LHCN-M2 (cell line): ENCODE measurements at places on chromosomes 2 and 18.

- DNase-seq: peak; percentile 73
Measured at GRCh38 chr18:48023334-48024008, 93.0 kb upstream of the SMAD2 start.

DNA sequence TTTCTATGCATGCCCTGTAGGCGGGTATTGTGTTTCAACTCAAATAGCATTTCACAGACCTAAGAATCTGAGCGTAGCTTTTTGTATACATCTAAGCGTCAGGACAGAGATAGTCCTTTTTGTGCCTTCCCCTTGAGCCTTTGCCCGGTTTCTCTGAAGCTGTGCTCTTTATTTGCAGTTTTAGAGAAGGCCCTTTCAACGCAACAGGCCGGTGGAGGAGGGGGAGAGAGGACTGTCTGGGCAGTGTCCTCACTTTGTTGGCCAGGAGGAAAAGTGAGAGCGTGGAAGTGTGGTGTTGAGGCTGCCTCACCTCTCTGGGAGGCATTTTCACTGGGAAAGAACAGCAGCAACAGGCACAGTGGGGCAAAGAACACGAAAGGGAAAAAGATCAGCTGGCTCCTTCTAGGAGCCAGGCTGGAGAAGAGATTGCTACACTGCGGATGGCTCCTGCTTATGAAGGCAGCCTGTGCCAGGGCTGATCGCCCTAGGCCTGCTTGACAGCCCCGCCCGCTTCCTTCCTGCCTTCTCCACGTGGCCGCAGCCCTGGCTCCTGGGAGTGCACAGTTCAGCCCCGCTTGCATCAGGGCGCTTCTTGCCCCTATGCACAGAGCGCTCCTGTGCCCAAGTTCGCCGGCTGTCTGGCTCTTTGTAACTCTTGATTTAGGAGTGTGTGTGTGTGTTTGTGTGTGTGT is 195.6 kb upstream of the POU3F3 start:
- DNase-seq: no peak

DNA sequence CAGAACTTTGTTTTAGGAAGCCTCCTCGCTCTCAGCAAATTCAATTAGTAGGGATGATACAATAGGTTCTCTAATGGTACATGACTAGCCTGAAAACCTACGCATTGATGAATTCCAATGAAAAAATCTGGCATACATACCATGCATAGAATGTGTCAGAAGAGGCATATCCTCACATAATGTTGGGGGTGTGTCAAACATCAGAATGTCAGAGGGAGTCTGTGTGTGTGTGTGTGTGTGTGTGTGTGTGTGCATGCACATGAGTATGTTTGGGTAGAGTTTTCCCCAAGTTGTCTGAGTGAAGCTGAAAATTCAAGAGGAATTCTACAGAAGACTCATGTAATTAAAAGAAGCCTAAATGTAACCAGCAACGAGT is 78.5 kb downstream of the FIGN start:
- DNase-seq: no peak

- DNase-seq: no peak
Measured at GRCh38 chr2:25784404-25784803, 93.9 kb downstream of the ASXL2 start.

GRCh38 chr2:3648652-3649177 is 9.3 kb upstream of the ALLC start:
- DNase-seq: no peak

GRCh38 chr2:180542511-180542910 is 437.9 kb upstream of the UBE2E3 start:
- DNase-seq: no peak

DNA sequence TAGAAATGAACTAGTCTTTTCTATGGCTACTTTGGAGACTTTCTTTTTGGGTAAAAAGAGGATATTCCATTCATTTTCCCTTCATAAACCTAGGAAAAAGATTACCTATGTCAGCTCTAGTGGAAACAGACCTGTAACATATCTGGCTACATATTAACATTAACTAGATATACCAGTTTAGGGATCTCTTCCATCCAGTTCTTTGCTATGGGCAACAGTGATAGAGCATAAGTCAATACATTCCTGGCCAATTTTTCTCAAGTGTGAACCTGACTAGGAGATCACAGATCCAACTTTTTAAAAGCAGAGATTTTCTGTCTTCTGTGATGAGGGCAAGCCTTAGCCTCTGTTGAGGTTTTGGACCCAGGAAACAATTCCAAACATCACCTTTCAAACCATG is 34.5 kb downstream of the PLEKHM3 start:
- DNase-seq: no peak

DNA sequence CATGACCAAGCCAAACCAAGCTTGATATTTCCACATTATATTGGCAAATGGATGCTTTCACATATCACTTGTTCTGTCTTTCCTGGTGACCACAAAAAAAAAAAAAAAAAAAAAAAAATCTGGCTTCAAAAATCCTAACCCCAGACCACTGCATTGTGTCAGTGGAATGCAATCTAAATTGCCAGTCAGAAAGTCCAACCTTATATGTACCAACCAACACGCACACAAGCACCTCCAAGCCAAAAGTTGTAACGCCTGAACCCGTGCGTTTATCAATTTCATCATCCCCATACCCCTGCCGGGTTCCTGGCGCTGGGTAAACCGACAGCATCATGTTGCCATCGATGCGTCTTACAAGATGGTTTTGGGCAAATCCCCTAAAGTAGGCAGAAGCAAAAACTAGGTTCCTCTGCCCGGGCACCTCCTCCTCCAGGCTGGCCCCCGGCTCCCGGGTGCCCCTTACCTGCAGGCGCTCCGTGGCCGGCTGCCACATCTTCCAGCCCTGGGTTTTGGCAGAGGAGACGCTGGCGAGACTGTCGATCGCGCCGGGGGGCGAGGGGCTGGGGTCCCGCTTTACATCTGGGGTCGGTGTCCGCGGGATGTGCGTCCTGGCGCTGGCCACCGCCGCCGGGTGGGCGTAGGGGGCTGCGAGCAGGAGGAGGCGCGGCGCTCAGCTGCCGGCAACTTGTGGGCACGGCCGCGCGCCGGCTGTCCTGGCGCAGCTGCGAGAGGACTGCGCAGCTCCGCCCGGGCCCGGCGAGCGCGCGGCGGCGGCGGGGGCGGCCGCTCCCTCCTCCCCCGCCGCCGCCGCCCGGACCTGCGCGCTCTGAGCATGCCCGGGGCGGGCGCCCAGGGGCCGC is at the start of gene PID1:
PID1 (minus strand) TSS at position 737 of the 860 bp plus-strand sequence; CDS start at position 493, 244 bp downstream.
- DNase-seq: peak; percentile 58

- DNase-seq: no peak
Measured at GRCh38 chr2:172627181-172627580, 71.3 kb downstream of the PDK1 start.

GRCh38 chr2:79714283-79714682 is 201.4 kb downstream of the CTNNA2 start:
- DNase-seq: no peak

GRCh38 chr2:68565858-68566257 is 77.5 kb upstream of the PROKR1 start:
- peak; percentile 24 for DNase-seq

DNA sequence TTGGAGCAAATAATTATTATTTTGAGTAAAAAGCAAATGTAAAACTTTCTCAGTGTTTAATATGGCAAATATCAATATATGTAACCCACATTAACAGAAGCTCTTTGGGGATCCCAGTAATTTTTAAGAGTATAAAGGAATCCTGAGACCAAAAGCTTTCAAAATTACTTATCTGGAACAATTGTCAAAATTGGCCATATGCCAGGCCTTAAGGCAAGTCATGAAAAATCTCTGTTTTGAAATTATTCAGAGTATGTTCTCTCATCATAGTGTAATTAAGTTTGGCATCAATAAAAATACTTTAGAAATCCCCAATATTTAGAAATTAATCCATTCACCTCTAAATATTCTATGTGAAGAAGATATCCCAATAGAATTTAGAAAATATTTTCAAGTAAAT is 225.3 kb upstream of the ARL4C start:
- peak; percentile 28 for DNase-seq

DNA sequence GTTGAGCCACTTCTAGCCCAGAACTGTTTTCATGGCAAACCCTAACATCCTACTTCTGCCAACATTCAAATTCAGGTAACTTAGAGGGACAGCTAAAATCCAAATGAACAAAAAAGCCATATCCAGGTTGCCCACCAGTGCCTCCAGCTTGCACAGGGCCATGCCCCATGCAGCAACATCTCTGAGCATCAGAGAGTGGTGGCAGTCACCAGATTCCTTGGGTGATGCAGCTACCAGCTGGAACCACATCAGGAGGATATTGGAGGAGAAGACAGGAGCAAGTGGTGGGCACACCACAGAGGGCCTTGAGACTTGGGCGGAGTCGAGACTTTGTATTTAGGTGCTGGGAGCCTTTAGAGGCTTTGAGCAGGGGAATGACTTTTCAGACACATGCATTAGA is 50.5 kb downstream of the SDC1 start:
- no peak for DNase-seq

DNA sequence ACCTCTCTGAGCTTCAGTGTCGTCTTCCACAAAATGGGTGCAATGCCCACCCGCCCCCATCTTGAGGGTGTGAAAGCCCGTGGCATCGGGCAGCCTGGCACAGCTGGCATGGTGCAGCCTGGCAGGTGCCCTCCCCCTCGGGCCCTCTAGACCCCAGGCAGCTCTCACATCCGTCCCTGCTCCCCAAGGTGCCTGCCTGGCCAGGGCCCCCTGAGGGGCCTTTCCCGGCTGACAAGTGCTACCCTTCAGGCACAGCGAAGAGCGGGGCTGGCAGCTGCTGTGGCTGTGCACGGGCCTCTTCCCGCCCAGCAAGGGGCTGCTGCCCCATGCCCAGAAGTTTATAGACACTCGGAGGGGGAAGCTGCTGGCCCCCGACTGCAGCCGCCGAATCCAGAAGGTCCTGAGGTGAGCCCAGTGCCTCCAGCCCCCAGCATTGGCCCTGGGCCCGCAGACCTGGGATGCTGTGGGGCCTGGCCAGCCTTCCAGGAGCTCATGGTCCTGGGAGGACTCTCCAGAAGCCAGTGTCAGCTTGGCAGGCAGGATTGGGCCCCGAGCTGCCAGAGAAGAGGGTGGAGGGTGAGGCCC is 13.9 kb upstream of the GPR17 start:
- DNase-seq: no peak

- DNase-seq: no peak
Measured at GRCh38 chr2:66377832-66378231, 57.1 kb upstream of the MEIS1 start.

GRCh38 chr2:221448057-221448843 is 123.9 kb downstream of the EPHA4 start:
- no peak for DNase-seq

- no peak for DNase-seq
Measured at GRCh38 chr18:7370802-7371201, 139.9 kb downstream of the LRRC30 start.

GRCh38 chr2:182852801-182853200 is 13.6 kb downstream of the FRZB start:
- peak; percentile 30 for DNase-seq

GRCh38 chr18:58756596-58757240 is 85.5 kb downstream of the MALT1 start:
- DNase-seq: no peak

- no peak for DNase-seq
Measured at GRCh38 chr2:41924709-41925408, 123.0 kb upstream of the PKDCC start.

- DNase-seq: no peak
Measured at GRCh38 chr18:21996351-21996826, 173.0 kb upstream of the GATA6 start.

GRCh38 chr18:44682201-44682870 is 1.6 kb downstream of the SETBP1 start:
- DNase-seq: no peak
